Glutamatergic neuron (in vitro differentiated cells): ENCODE measurements at places on chromosomes 3 and 15.

DNA sequence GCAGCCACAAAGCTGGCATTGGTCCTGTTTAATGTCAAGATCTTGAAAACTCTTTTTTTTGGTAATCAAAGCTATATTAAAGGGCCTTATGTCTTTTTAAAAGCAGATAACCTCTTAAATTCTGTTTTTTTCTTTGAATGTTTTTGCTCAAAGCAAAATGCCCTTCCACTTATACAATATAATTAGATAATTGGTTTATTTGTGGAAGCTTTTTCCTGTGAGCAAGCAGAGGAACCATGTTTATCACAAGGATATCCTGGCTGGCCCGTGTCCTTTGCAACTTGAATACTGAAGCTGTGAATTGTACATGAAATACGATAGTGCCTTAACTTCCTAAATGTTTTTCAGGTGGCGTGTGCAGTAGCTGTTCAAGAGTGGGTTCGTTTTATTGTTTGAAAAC, 2.6 kb downstream of the ST3GAL6 start:
- DNase-seq = no peak
- H3K4me1 ChIP-seq = peaks cover 27% of the 10 kb centered on the region
- no peaks in the 10 kb centered on the region for H3K36me3 ChIP-seq
- H3K4me3 ChIP-seq = no peak overlapping the region
- no peaks in the 10 kb centered on the region for H3K27me3 ChIP-seq
- no peak overlapping the region for H3K27ac ChIP-seq

DNA sequence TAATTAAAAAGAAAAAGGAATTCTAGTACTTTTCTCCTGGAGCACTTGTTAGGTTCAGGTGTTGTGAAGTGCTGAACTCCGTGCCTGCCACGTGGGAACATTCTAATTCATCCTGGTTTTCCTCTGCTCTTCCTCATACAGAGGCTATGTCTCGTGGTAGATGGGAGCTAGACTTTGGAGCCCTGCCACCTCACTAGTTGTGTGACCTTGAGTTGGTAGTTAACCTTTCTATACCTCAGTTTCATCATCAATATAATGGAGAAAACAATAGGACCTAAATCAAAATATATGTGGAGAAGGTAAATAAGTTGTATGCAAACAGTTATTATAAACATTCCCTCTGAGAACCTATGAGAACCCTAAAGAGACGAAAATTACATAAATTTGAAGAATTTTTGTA, 10.6 kb downstream of the ALAS1 start:
- no peak overlapping the region for H3K4me3 ChIP-seq
- no peaks in the 10 kb centered on the region for H3K36me3 ChIP-seq
- peaks cover 2% of the 10 kb centered on the region for H3K27me3 ChIP-seq

DNA sequence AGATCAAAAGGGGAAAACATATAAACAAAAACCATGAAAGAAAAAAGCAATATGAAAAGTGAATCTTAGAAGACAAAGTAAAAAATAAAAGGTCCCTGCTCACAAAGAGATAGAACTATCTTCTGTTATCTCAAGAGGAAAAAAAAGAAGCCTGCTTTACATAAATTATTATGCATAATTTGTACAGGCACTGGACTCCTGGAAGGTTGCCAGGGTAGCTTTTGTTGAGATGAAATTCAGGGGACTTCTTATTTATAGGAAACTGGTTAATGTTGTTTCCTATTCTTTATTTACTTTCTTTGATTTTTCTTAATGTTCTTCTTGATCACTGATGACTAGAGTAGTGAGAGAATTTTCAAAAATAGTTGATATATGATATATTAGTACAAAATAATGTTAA, 66.9 kb downstream of the PPM1L start:
- peaks cover 3% of the 10 kb centered on the region for H3K27me3 ChIP-seq
- H3K4me1 ChIP-seq = peaks cover 12% of the 10 kb centered on the region
- H3K27ac ChIP-seq = no peak overlapping the region
- no peak overlapping the region for H3K4me3 ChIP-seq
- H3K36me3 ChIP-seq = peaks cover 4% of the 10 kb centered on the region

GRCh38 chr15:66802025-66803001, 100.3 kb downstream of the SMAD6 start:
- H3K36me3 ChIP-seq = no peaks in the 10 kb centered on the region
- H3K27ac ChIP-seq = no peak overlapping the region
- DNase-seq = no peak
- peaks cover 2% of the 10 kb centered on the region for H3K27me3 ChIP-seq

DNA sequence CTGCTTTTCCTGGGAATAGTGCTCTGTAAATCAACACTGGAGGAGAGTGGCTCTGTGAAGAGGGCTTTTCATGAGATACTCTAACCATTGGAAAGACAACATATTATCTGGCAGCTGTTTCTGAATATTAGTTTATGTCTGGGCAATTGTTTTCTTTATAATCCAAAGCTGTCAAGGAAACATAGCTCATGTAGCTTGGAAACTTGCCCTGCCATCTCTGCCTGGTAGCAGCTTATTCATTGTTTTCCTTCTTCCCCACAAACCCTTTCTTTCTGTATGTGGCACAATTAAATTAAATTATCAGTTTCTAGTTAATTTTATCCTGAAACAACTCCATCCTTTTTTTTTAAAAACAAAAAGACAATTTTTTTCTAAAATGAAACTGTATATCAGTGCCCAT, 160.0 kb downstream of the EDEM1 start:
- no peak overlapping the region for H3K4me3 ChIP-seq
- no peak overlapping the region for H3K27ac ChIP-seq
- no peaks in the 10 kb centered on the region for H3K27me3 ChIP-seq
- H3K4me1 ChIP-seq = no peaks in the 10 kb centered on the region
- DNase-seq = no peak
- H3K36me3 ChIP-seq = no peaks in the 10 kb centered on the region

- H3K36me3 ChIP-seq = peaks cover 28% of the 10 kb centered on the region
- no peak overlapping the region for H3K4me3 ChIP-seq
- no peak overlapping the region for H3K27ac ChIP-seq
- peaks cover 3% of the 10 kb centered on the region for H3K4me1 ChIP-seq
- peaks cover 2% of the 10 kb centered on the region for H3K27me3 ChIP-seq
These were observed 81.4 kb downstream of the PDE8A start for GRCh38 chr15:85063088-85063487.
